ENCODE measurements at places on chromosomes 13 and 19.

DNA sequence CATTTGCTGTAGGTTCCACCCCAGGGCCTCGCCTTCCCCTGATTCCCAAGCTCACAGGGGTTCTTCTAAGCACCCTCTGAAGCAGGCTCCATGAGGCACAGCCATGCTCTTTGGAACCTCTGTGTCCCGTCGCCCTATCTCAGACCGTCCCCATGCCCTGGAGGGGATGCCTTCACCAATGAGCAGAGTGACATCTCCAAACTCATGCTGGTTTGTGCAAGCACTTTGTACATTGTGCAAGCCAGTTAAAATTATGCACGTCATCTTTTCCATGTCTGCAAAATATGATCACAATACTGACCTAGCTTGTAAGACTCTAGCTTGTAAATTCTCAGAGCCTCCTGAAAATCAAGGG is 46.5 kb upstream of the RAP2A start:
- no peak for DNase-seq

DNA sequence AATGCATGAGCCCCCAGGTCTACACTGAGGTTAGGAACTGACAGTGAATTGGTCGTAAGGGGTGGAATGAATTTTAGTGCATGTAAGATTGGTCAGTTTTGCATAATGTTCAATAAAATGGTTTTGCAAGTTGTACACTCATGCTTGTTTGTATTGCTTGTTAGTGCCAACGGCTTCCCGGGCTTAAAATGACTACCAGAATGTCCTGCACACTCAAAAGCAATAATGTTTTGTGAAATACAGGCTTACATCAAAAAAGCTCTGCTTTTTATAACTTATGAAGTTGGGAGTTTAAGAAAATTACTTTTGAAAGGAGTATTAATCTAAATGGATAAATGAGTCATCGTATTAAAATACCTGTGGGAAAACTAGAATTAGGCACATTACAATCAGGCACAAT is 112.9 kb downstream of the GPC6 start:
- DNase-seq, result no peak

- DNase-seq, result no peak
Observed at GRCh38 chr13:102907016-102907756, 61.4 kb downstream of the ERCC5 start.

GRCh38 chr13:24041651-24042225 is 118.8 kb upstream of the SPATA13 start:
- DNase-seq, result no peak

DNA sequence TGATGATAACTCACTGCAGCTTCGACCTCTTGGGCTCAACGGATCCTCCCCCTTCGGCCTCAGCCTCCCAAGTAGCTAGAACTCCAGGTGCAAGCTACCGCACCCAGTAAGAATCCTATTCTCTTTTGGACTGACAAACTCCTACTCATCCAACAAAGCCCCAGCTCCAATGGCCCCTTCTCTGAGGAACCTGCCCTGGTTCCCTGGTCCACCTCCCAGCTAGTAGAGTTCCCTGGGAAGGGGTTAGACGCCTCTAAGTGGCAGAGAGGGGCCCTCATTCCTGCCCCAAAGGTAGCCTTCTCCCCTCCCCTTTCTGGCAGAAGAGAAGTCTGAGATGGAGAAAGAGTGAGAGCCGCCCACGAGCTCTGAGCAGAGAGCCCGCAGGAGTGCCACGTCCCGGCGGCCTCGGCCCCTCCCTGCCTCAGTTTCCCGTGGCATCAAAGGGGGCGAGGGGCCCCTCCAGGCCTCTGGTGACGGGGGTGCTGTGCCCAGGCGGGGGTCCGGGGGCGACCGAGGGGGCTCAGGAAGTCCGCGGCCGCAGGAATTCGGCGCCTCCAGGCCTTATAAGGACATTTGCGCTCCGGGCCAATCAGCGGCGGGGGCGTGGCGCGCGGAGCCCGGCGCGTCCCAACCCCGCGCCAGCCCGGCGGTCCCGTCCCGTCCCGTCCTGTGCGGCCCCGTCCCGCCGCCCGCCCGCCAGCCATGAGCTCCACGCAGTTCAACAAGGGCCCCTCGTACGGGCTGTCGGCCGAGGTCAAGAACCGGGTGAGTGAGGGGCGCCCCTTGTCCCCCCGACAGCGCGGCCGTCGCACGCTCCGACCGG is at the start of gene CNN2:
TSS of gene CNN2 (plus strand) at position 649 of the 823 bp plus-strand sequence. CDS start at position 703, 54 bp downstream.
- DNase-seq, result peak; percentile 9

DNA sequence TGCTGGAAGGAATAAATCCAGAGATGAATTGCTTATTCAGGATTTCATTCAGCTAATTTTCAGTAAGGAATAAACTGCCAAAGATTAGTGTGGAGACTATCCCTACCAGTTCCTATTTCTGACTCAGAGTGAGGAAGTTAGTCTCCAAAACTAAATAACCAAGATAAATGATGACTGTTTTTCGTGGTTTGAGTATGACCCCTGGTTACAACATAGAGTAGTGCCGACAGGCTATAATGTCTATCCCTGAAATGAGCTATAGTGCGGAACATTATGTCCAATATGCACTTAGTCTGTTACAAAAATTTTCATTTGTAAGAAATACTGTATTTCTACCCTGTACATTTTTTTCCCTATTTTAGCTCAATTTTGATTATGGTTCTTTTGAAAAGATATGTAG is 51.4 kb downstream of the NBEA start:
- no peak for DNase-seq

DNA sequence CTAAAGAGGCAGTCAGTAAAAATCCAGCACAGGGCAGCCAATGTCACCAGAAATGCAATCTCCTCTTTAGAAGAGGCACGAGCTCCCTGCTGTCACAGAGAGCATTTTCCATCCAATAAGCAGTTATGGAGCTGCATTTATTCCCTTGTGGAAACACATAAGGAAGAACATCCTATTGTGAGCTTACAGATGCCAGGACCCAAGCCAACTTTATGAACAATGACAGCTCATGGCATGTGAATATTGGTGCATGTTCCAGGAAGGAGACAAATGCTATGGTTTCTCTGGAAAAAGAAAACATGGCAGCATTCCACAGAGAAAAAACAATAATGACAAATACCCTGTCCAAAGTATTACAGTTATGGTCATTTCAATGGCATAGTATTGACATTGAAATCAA is 955.6 kb downstream of the UQCRFS1 start:
- DNase-seq, result no peak

DNA sequence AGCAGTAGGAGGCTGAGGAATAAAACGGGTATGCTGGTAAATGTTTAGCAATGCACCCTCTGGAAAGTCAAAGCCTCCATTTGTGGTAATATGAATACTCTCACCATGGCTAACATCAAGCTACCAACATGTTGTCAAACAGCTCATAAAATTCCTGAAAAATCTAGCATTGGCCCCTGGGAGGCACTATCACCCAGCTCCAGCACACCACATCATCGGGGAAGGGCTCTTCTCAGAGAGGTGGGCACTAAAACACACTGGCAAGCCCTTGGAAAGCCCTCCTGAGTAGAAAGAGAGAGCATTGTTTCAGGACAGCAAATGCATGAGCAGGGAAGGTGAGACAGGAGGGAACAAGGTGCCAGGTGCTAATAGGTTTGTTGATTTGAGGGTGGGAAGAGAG is 53.9 kb upstream of the FLT1 start:
- no peak for DNase-seq

DNA sequence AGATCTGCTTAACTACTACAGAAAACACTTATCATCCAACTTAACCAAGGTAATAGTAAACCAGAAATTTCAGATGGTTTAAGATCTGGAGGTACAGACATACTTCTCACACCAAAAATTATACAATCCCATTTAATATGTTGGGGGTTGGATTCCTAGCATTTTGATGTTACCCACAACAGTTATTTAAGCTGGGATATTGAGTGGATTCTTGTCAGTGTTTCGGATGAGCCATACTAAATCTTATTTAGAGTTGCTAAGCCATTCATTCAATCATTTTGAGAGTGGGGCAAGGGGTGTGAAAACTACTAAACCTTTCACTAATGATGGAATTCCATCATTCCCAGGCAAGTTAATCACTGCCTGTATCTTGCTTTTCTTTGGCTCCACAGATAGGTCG is 40.6 kb downstream of the KATNAL1 start:
- no peak for DNase-seq

DNA sequence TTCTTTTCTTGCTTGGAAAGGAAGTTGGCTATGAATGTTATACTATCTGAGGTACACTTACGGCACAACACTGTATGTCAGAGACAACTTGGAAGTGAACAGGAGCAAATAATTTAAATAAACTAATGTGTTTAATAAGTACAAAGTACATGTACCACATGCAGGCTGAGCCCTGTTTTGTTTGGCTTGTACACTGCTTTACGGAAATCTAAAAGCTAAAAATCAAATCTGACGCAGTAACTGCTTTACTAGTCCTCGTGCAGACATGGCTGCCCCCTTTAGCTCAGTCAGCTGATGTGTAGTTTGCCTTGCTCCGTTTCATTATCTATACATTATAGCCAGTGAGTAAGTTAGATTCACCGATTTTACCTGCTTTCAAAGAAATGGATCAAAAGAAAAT is 36.5 kb downstream of the TDRD3 start:
- no peak for DNase-seq

DNA sequence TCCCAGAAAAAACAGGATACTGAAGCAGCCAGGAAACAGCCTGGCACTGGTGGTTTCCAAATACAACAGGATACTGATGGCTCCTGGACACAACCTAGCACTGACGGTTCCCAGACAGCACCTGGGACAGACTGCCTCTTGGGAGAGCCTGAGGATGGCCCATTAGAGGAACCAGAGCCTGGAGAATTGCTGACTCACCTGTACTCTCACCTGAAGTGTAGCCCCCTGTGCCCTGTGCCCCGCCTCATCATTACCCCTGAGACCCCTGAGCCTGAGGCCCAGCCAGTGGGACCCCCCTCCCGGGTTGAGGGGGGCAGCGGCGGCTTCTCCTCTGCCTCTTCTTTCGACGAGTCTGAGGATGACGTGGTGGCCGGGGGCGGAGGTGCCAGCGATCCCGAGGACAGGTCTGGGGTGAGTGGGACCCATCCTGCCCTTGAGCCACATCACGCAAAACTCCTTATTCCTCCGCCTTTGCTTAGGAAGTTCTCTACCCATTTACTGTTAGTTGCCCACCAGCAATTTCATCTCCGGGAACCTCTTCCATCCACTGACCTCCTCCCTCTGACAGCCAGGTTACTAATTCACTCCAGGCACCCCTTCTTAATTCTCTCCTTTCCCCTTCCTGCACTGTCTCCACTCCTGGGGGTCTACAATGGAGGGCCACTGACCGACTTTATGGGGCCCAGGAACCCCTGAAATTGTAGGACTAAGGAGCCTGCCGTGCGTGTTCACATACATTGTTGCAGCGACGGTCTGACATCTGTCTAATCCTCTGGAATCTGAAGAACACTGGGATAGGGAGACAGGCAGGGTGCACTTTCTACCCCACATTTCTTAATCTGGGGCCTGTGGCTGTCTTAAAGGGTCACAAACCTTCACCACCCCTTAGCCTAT is 1.2 kb downstream of the ITPKC start:
- no peak for DNase-seq

GRCh38 chr19:37941782-37942515 is 34.9 kb downstream of the SIPA1L3 start:
- DNase-seq, result no peak

GRCh38 chr19:13074378-13074777 is 28.3 kb downstream of the LYL1 start:
- DNase-seq, result no peak

DNA sequence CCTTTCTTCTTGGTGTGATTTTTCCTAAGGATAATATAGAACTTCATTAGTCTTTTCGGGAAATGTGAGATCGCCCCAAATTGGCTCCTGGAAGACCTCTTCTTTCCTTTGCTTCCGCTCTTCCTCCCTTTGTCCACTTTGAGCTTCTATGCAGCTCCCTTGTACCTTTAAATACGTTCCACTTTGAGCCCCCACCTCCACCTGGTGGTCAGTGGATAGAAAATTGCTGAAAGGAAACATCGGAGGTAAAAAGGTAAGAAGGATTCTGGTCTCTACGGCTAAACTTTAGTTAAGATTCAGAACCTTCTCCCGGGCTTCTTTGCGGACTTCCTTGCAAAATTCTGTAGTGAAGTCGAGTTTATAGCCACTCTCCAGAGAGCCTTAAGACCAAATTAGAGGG is 55.0 kb upstream of the TM9SF2 start:
- no peak for DNase-seq

GRCh38 chr13:24270639-24271141 is 38.7 kb upstream of the C1QTNF9 start:
- peak; percentile 76 for DNase-seq

DNA sequence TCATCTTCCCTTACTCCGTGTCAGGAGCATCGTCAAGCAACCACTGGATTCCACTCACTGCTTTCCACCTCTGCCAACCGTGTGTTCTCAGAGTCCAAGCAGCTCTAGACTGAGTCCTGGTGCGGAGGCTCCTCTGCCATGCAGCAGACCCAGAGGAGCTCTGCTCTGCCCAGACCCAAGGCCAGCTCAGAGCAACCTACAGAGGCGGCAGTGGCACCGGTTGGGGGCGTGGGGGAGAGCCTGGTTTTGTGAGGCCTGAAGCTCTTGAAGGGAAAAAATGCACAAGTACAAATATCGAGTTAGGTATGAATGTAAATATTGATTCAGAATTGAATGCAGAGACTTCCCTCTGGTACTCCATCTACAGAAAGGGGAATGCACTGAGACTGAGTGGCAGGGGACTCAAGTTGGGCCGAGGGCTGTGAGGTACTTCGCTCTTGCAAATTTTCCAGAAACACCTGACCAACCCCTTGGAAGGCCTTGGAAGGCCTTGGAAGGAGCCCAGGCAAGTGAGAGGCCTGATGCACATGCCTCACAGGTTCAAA is 46.7 kb downstream of the GJA3 start:
- no peak for DNase-seq

DNA sequence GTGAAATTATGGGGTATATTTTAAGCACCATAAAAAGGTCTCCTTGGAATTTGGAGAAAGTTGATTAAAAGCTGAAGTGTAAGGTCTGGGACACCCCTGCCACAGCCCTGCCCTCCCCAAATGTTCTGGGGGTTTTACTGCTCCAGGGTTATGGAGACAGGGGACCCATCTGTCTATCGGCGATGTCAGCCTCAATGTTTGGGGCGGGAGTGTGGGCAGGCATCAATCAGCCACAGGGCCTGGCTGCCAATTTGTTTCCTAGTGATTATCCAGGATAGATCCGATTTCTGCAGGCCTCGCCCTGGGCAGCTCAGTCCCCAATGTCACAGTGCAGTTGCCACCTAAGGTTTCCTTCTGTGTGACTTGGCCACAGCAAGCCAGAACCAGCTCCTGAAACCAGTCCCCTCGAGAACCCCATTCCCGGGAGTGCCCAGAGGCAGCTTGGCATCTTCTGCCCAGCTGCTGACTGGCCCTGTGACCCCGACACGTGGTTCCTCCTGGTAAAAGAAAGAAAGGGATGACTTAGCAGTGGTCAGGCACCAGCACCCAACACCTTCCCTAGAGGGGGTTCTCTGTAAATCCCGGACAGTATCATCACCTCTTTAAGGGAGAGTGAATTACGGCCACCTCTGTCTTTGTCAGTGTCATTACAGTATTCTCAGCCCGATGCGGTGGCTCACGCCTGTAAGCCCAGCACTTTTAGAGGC is 41.6 kb downstream of the MYO9B start:
- DNase-seq, result no peak

GRCh38 chr13:45215392-45216077 is 14.7 kb upstream of the KCTD4 start:
- no peak for DNase-seq

GRCh38 chr13:46894568-46894967 is 2.3 kb downstream of the HTR2A start:
- no peak for DNase-seq

- DNase-seq, result no peak
Observed at GRCh38 chr13:99666146-99666805, 165.0 kb downstream of the TM9SF2 start.

GRCh38 chr13:31930490-31930889 is 101.1 kb upstream of the FRY start:
- DNase-seq, result no peak

GRCh38 chr19:31991984-31992655 is 353.3 kb upstream of the ZNF507 start:
- DNase-seq, result no peak
